Tibial nerve (tissue), 4 donors: ENCODE measurements at places on chromosomes 7 and 10. TPM values are rescaled to one million over a fixed set of nuclear protein-coding genes. Genes with fewer than 3 reads are reported as not detected.

DNA sequence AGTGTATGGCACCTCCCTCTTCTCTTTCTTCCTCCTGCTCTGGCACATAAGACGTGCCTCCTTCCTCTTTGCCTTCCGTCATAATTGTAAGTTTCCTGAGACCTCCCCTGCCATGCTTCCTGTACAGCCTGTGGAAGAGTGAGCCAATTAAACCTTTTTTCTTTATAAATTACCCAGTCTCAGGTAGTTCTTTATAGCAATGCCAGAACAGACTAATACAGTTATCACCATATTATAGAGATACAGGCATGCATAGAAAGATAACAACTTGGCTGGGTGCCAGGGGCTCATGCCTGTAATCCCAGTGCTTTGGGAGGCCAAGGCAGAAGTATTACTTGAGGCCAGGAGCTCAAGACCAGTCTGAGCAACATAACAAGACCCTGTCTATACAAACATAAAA is 53.2 kb downstream of the GCC1 start:
- DNase-seq = no peak

DNA sequence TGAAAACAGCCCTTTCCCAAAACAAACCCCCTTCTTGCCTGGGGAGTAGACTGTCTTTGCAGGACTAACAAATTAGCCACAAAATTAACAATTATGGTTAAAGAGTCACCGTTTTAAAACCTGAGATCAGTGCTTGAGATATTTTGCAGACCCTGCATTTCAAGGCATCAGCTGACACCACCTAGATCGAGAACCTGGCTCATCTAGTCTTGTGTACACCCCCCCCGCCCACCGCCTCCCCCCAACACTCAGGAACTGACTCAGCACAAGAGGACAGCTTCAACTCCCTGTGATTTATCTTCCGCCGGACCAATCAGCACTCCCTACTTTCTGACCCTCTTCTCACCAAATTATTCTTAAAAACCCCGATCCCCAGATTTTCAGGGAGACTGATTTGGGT is 737.1 kb downstream of the PHTF2 start:
- no peak for DNase-seq

DNA sequence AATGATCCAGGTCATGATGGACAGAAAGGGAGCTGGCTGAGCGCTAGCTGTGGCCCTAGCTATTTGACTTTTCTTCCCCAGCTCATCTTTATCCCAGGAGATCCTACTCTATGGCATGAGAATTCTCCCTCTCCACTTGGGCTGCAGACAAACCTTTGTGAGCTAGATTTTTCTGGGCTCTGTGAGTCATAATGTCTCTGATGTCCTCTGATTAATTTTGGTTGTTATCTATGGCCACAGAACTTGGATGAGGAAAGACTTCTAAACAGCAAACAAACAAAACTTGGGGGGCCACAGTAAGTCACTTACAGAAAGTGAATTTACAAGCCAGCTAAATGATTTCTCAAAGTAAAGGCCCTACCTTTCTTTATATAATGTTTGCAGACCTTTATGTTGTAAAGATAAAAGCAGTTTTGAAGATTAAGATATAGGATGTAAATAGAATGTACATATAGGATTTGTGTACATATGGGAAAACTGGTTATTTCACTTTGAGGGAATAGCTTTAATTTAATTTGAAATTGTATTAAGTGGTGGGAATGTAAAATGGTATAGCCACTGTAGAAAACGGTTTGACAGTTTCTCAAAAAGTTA is 10.4 kb downstream of the ABLIM1 start:
- DNase-seq = no peak

The AKR1D1 gene
- total RNA-seq = not detected

The PNLIPRP1 gene
- total RNA-seq = 0.66 TPM

DNA sequence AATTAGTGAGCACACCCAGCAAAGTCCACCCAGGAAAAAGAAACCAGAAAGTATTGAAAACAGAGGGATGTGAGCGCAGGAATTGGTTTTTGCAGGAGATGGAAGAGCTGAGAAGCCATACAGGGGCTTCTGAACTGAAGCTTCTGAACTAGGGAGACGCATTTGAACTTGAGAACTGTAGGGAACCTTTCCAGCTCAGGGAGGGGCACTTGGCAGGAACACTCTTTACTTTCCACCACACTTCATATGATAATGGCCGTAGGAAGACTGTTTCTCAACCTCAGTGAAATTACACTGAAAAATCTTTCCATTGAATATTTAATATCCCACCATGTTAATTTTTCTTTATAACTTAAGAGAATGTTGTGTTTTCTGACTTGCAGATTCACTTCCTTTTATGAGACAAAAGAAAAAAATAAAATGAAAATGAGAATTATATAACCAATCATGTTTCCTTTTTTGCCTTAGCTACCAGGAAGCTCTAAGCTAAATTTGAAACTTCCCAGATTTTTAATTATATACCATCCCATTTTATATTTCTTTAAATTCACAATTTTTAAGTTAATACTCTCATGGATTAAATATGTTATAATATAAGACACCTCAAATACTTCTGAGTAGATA is 98.3 kb upstream of the TCF7L2 start:
- DNase-seq = no peak

GRCh38 chr7:42726066-42726785 is 185.6 kb downstream of the C7orf25 start:
- no peak for DNase-seq

DNA sequence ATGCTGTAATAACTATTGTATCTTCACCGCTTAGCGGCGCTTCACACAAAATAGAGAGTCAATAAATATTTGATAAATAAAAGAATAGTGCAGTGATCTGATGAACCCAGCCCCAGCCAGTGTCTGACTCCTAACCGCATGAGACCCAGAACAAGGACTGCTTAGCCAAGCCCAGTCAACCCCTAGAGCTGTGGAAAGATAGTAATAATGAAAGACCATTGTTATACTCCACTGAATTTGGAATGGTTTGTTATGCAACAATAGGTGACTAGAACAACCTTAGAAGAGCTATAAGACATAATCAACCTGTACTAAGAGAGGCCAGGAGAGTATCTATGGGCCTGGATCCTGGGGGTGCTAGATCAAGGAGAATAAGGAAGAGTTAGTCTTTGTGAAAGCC is 230.5 kb upstream of the INHBA start:
- no peak for DNase-seq

DNA sequence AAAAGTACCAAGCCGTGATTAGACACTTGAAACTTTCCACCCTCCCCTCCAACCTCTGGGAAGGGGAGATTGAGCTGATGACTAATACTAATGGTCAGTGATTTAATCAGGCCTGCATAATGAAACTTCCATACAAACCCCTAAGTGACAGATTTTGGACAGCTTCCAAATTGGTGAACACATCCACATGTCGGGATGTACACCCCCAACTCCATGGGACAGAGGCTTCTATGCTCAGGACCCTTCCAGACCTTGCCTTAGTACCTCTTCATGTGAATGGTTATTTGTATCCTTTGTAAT is 4.8 kb downstream of the NUB1 start:
- no peak for DNase-seq

- DNase-seq = no peak
Measured at GRCh38 chr7:35286422-35286821, 32.5 kb upstream of the TBX20 start.

The FAM25C gene
- total RNA-seq = not detected

The CD36 gene
- total RNA-seq = 261 TPM

DNA sequence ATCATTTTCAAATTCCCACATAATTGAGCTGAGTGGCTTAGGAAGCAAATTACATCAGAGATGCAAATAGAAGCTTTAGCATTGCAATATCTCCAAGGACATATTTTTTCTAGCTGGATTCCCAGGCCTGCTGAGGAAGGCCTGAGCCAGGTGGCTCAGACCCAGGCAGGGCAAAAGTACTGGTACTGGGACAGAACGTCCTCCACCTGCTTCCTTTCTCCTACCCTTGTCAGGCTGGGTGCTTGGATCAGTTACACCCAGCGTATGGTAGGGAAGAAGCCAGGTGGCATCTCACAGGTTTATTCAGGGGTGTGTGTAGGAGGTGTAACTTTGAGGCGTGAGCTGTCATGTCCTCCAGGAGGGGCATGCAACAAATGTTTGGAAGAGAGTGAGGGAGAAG is 3.0 kb upstream of the PANK1 start:
- DNase-seq = no peak

The HACD1 gene
- total RNA-seq = 7.3 TPM

DNA sequence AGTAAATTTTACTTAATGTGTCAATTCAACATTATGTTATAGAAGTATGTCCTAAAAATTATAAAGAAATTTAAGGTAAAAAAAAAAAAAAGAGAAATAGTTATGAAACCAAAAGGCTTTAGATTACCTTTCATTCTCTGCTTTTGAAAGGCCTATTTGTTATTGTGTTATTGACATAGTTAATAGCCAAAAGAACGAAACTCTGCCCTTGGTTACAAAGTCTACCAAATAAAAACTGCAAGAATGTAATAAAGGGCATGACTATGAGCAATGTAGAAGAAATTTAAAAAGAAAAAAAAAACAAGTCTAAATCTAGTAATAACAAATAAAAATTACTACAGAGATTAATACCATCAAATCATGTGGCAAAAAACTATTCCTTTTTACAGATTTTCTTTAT is 10.6 kb downstream of the ACBD5 start:
- DNase-seq = no peak

GRCh38 chr10:15103513-15103912 is 6.4 kb downstream of the RPP38 start:
- DNase-seq = no peak

DNA sequence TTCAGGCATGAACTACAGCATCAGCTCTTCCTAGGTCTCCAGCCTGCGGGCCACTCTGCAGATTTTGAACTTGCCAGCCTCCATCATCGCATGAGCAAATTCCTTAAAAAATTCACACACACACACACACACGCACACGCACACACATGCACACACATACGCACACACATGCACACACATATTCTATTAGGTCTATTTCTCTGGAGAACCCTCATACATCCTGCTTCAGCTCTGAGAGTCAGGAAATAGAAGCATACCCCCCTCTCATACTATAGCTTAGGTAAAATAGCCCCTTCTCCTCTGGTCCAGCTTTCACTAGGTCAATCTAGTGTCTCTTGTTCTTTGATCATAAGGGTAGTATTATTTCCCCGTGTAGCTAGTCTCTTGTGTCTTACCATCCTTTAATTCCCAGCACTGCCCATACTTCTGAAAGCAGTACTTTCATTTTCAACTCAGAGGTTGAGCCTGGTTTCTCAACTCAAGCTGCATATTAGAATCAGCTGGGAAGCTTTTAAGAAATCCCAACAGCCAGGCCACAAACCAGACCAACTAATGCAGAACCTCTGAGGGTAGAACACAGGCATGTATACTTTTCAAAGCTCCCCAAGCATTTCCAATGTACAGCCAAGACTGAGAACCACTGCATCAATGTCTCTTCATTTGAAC is 30.9 kb upstream of the ITGB8 start:
- no peak for DNase-seq

The NOC3L gene
- 24.9 TPM for total RNA-seq

DNA sequence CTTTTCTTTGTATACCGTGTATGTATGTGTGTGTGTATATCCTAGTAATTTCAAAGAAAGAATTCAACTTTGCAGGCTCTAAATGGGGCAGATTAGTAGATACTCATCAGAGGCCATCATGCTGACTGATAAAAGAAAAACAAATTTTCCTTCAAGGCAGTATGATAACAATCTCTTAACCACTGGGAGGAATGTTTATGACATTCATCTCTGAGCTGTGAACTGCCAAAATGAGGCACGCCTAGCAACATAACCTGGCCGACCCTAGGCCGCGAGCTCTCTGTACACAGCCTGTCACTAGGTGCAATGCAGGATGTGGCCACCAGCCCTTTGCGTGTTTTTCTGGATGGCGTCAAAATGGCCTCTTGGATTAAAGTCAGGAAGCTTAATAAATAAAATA is 343.7 kb upstream of the GALNT17 start:
- no peak for DNase-seq

The ITIH5 gene
- 86.4 TPM for total RNA-seq

DNA sequence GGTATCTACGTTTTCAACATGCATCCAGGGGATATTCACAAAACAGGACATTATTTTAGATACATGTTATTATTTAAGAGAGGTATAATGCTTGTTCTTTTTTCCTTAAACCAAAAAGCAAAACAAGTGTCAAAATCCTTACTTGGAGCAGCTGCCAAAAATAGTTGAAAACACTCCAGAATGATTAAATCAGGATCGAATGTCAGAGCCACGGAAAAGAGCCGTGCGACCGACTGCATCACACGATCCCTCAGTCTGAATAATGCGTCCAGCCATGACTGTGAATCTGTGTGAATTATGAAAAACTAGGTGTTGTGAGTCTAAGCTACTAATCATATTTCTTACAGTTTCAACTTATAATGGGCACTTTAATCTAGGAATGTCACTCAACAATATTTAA is 126.0 kb downstream of the PARD3 start:
- no peak for DNase-seq

DNA sequence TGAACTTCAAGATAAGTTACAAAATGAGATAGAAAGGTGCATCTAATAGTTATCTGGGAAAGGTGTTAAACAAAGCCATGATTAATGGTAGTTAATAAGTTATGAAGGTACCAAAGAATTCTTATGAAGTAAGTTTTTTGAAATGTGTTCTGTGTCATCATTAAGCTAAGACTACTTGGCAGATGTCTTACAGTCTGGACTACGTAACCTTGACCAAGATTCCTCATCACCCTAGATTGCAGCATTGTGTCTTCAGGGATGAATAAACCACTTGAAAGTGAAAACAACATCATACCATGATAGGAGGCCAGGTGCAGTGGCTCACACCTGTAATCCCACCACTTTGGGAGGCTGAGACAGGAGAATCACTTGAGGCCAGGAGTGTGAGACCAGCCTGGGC is 48.2 kb downstream of the GOT1 start:
- DNase-seq = no peak

- no peak for DNase-seq
Measured at GRCh38 chr7:45106820-45107219, 4.7 kb downstream of the TBRG4 start.

DNA sequence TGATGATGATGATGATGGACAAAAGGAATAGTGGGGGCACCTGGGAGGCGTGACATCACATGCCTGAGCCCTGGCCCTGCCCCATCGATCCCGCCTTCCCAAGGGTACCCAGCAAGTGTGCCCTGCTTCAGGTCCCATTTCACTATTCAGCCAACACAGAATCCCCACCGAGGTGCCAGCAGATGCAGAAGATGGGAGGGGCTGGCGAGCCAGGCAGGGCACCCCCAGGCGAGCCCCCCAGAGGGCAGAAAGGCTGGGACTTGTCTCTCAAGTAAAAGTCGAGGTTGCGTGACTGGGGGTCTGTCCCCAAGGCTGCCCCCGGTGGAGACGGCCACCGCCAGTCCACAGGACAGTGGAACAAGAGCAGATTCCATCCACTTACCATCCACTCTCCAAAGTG is 57.5 kb downstream of the INSIG1 start:
- no peak for DNase-seq

- DNase-seq = no peak
Measured at GRCh38 chr7:24197852-24198251, 86.1 kb upstream of the NPY start.

The TSPAN13 gene
- total RNA-seq = 11.7 TPM

The RBM33 gene
- 85.0 TPM for total RNA-seq

The GPER1 gene
- total RNA-seq = 7.5 TPM
